ENCODE measurements at places on chromosomes 4 and X. TPM values are rescaled to one million over a fixed set of nuclear protein-coding genes. Genes with fewer than 3 reads are reported as not detected.

GPAT3 gene
- polyA plus RNA-seq: 22.2 TPM

GRCh38 chr4:56185901-56186300 is 201.4 kb downstream of the AASDH start:
- DNase-seq: no peak

DNA sequence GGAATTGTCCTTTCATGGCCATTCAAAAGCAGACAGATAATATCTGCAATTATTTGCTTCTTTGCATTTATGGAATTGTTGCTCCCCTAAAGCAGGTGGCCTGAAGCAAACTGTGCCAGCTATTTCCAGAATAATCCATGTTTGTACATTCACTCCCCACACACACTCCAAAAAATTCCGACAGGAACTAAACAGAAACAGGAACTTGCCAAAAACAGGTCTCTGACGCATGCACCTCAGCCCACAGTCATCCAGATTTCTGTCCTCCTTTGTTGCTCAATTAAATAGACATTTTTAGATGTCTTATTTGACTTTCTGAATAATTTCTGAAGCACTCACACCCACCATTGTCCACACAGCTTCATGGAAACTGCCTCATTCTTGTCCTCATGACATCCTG is 71.5 kb upstream of the EDNRA start:
- no peak for DNase-seq

DNA sequence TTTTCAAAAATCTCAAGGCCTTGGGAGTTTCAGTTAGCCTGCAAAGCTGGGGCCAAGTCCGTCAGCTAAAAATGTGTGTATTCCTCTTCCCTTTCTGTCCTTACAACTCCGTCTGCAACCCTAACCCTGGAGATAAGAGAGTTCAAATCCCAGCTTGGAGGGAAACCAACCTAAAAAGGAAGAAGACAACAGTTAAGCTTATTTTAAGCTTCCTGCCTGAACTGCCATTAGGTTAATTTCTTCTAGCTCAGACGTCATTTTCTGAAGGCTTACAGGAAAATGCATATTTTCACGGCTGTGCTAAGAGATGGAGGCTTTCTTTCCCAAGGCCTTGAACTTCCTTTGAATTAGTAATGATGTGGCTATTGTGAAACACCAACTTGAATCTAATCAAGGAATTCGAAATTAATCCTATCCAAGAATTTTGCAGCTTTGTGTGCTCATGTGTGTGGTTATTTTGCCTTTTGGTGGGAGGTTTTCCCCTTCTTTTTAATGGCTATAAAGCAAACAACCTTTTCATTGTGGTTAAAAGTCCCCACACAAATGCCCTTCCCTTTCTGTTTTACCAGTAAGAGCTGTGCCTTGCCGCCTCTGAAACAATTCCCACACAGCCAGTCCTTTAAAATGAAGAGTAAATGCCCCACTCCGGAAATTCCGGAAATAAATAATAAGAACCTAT is 103.5 kb downstream of the IRF2 start:
- DNase-seq: no peak

DNA sequence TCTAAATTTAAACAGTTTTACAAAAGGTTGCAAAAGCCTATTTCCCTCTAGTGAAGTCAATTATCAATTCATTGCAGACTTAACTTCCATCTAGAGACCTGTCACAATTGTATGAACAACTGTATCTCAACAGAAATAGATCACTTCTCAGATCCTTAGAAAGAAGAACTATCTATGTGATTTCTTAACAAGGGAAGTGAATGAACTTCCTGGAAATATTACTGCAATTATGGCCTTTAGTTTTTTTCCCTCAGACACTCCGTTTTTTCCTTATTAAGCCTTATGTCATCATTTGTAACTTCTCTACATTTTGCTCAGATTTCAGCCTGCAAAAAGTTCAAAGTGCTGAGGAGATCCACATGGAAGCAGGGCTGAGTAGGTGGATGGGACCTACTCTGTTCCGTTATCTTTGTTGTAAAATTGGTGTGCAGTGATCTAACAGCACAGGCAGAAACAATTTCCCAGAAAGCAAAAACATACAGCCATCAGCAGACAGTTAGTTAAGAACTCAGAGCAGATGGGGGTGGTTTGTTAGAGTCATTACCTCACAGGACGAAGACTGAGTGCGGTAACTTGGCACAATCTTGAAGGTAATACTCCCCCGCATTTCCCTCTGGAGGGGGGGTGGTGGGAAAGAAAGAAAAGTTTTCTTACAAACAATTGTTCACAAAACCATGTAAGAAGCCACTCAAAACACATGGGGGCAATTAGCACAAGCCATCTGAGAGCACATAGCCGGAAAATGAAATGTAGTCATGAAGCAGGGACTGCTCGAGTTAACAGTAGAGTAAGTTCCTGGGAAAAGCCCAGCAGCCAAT is 112.3 kb downstream of the NYX start:
- DNase-seq: peak; percentile 38

DNA sequence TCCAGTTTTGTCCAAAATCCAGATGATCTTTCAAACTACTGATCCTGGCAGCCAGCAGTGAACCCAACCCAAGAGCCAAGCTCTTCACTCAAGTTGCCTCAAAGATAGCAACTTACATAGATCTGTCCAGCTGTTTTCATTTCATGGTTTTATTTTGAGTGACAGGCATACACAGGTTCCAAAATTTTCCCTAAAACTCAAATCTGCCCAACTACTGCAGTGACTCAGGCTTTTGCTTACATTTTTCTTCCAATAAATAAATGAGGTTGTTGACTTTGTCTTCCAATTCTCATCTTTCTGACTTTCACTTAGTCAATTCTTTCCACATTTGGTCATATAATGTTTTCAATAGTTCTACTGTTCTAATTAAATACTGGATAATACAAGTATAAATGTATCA is 158.8 kb downstream of the TECRL start:
- DNase-seq: no peak
